NCI-H526 treated with DMSO at 0.1 percent for 48 hours (cell line): ENCODE measurements at places on chromosomes 12 and 14.
A peak's percentile ranks its signal among the peaks of the same experiment; 100 is the strongest.

GRCh38 chr12:131929581-131930456 is 743 bp downstream of the PUS1 start:
- DNase-seq: no peak

GRCh38 chr12:3087758-3088650 is 10.8 kb downstream of the TSPAN9 start:
- no peak for DNase-seq

DNA sequence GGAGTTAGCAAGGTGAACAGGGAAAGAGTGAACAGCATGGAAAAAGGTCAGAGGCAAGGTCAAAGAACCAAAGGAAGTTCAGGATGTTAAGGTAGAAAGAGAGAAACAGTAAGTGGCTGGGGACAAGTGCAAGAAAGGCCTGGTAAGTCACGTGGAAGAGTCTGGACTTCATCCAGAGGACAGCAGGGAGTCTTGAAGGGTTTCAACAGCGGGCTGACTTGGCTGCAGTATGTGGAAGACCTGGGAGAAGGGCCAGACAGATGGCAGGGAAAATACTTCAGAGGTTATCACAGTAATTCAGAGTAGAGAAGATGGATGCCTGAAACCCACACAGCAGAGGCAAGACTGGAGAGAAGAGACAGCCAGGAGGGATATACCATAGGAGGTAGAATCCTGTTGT is 34.0 kb downstream of the CIT start:
- no peak for DNase-seq

DNA sequence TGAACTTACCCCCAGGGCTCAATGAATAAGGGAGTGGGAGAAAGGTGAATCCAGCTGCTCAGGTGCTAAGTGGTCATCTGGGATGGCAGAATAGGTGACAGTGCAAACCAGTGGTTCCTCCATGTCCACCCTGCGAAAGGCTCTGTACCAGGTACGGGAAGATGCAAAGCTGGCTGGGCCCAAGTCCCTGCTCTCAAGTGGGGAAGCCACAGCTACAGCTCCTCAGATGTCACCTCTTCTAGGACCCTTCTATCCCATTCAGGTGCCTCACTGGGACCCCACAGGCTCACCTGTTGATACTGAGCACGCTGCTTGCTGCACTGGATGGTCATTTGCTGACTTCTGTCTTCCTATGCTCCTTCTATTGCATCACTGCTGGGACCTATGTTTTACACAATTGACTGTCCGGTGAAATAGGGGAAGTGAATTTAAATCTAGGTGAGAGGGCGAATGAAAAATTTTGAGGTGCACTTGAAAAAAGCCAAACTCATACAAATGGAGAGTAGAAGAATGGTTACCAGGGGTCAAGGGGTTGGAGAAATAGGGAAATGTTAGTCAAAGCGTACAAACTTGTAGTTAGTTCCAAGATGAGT is 20.3 kb upstream of the PPP4R4 start:
- DNase-seq: no peak

- DNase-seq: no peak
These were observed 174.1 kb upstream of the RMST start for GRCh38 chr12:97288531-97288930.

GRCh38 chr12:46483572-46484395 is 111.2 kb upstream of the SLC38A2 start:
- DNase-seq: no peak

DNA sequence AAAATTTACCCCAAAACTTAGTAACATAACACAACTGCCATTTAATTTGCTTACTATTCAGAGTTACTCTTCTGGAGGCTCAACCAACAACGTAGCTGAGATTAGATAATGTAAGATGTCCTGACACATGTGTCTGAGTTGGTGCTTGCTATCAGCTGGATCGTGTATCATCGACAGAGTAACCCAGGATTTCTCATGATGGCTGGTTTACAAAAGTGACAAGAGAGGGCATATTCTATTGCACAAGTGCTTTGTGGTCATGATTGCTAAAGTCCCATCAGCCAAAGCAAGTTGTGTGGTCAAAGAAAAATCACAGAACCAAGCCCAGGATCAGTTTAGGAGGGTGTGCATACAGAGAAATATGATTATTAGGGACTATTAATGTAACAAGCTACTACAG is 73.4 kb downstream of the CAPZA3 start:
- DNase-seq: no peak

- DNase-seq: no peak
These were observed 53.8 kb upstream of the CCDC175 start for GRCh38 chr14:59630288-59630963.

DNA sequence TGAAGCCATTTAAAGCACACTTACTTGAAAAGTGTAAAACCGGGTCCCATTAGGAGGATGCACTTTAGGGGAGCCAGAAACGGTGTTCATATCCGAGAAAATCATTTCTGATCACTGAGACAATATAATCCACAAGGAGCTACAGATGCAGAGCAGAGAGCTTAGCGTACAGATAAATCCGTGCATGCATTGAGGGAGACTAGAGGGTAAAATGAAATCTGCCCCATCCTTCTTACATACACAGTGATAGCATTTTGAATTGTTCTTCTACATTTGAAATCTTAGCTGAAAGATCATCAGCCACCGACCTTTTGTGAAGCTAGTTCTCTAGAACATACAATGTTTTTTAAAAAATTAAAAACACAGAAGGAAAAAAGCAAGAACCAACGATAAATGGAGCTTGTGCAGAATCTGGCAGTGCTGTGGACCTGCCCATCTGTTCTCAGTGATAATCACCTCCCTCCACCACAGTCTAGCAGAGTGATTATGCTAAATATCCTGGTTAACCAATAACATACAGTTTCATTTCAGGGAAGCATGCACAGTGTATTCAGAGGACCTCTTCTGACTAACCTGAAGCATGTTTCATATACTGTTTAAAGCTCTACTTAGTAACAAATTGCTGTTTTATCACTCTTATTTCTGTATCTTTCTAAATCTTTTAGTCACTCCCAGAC is 161.1 kb downstream of the PPFIA2 start:
- peak; percentile 39 for DNase-seq

DNA sequence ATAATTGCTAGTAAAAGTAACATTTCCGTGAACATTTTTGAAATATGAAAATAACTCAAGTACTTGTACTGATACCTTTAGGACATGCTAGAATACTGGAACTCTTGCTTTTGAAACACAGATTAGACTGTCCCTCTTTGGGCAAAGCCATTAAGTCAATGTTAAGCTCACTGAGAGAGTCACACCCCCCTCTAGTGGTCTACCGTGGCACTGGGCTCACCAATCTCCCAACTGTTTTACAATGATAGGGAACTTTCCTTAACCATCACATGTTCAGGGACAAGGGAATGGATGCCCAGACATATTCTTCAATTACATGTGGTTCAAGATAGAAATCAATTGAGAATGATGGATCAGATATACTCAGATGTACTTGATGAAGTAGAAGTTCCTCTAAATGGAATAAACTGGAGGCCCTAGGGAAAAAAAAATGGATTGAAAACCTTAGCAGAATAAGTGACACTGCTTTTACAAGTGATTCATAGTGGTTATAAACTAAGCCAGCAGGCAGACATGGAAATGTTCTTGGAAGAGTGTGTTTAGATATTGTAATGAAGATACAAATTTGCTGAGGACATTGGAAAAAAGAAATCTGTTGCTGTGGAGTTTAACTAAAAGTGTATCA is 17.8 kb downstream of the NANOG start:
- DNase-seq: peak; percentile 39

- no peak for DNase-seq
These were observed 78.5 kb downstream of the PPFIBP1 start for GRCh38 chr12:27602516-27602915.

- no peak for DNase-seq
These were observed 7.6 kb downstream of the TEDC1 start for GRCh38 chr14:105498430-105499255.

DNA sequence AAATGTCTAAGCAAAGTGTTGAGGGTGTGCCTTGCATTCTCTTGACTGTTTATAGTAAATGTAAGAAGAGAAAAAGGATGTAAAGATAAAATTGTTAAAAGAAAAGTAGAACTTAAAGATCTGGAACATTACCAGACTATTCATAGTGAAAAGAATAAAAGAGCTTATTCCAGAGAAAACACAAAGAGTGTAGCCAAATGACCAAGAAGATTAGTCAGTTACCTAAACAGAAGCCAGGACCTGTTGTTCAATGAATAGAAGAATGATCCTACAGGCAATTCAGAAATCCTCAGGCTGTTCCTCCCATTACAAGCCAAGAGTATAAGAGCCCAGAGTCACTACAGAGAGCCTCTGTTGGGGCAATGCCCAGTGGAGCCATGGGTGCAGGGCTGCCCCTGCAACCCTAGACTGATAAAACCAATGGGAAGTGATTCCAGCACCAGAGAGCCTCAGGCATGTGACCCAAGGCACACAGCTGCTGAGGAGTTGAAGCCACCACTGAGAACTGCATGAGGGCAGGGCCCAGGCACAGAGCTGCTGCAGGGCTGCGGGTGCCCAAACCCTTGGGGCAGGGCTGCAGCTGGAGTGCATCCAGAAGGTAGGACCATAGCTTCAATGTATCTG is 91.1 kb upstream of the SLC38A4 start:
- no peak for DNase-seq

- no peak for DNase-seq
These were observed 34.6 kb downstream of the ZFP36L1 start for GRCh38 chr14:68758301-68758700.

DNA sequence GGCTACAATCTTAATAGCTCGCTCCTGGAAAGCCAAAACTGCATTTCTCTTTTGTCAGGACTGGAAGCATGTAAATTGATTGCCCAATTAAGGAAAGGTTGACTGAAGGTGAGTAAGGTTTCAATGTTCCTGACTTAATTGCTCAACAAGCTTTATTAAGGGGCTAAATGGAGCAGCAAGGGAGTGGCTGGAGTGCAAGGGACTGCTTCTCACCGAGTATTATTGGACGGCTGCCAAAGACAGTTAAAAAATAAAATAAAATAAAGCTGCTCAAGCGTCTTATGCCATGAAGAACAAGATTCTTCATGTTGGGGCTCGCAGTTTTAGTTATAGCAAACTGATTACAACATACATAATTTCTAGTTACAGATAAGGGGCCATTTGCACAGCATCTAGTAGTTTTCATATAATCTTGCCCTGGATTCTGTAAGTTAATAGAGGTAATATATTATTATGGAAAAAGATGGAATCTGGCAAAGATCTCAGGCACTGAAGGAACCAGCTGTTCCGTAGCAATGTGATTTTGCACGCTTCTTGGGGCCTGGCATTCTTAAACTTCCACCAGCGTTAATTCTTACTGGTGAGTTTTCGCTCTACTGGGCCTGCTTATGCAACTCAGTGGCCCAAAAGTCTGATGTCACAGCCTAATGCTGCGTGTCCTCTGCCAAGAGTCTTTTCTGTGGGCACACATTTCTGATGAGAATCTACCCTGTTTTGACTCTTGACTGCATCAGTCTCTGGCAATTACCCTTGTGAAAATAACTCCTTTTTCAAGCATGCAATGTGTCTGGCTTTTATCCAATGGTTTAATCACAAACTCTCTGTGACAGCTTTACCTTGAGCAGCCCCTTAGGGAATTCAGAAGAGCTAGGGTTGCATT is 108.5 kb downstream of the SLC38A1 start:
- no peak for DNase-seq

- DNase-seq: no peak
These were observed 59.9 kb downstream of the SETD3 start for GRCh38 chr14:99420711-99421110.

- DNase-seq: no peak
These were observed 107.7 kb upstream of the PPM1H start for GRCh38 chr12:63042646-63043045.

GRCh38 chr12:71478270-71478669 is 38.7 kb downstream of the LGR5 start:
- no peak for DNase-seq

- DNase-seq: no peak
These were observed 60.2 kb upstream of the ACTN1 start for GRCh38 chr14:69039288-69039628.

DNA sequence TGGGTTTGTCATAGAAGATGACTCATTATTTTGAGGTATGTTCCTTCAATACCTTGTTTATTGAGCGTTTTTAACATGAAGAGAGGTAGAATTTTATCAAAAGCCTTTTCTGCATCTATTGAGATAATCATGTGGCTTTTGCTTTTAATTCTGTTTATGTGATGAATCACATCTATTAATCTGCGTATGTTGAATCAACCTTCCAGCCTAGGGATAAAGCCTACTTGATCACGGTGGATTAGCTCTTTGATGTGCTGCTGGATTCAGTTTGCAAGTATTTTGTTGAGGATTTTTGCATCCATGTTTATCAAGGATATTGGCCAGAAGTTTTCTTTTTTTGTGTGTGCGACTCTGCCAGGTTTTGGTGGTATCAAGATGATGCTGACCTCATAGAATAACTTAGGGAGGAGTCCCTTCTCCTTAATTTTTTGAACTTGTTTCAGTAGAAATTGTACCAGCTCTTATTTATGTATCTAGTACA is 602.6 kb downstream of the SNAPC1 start:
- DNase-seq: no peak

DNA sequence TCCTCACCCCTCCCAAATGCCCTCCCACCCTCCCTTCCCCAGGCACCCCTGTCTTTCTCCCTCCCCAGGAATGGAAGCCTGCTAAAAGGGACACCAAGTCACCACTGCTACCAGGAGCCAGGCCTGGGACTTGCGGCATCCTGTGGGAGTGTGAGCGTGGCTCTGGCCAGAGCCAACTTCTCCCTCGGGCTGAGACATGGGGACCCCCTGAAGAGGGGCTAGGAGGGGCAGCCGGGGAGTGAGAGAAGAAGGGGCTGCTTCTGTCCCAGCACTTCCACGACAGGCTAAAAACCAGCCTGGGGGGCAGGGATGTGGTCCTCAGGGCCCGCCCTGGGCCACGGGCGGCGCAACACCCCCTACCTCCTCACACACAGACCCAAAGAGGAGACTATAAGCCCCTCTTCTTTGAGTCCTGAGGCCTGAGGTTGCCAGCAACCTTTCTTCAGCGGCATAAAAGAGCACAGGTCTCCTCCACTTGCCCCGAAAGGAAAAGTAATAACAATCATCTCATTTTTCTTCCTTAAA is 278.9 kb downstream of the DPF3 start:
- DNase-seq: no peak

DNA sequence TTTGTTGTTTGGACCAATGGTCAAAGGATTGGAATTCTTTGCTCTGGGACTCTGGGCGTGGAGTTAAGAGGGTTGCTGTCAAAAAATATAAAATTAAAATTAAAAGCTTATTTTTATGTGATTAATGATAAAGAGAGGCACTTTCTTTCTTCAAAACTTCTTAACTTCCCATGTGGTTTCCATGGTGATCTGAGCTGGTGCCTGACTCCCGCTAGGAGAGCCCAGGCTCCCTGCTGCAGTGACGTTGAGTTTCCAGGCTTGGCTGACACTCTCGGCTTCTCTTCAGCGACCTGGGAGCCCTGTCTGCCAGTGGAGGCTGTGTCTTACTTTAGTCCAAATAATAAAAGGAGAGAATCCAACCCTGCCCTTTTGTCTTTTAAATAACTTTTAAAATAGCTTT is 84.4 kb downstream of the GALC start:
- no peak for DNase-seq

- no peak for DNase-seq
These were observed 24.4 kb downstream of the MYBPC1 start for GRCh38 chr12:101619026-101619786.
